ENCODE measurements at places on chromosomes 6 and 20. TPM values are rescaled to one million over a fixed set of nuclear protein-coding genes. Genes with fewer than 3 reads are reported as not detected.

- DNase-seq, result no peak
Measured at GRCh38 chr6:132412656-132413498, 11.6 kb upstream of the MOXD1 start.

- no peak for DNase-seq
Measured at GRCh38 chr6:155584006-155584405, 128.4 kb upstream of the NOX3 start.

DNA sequence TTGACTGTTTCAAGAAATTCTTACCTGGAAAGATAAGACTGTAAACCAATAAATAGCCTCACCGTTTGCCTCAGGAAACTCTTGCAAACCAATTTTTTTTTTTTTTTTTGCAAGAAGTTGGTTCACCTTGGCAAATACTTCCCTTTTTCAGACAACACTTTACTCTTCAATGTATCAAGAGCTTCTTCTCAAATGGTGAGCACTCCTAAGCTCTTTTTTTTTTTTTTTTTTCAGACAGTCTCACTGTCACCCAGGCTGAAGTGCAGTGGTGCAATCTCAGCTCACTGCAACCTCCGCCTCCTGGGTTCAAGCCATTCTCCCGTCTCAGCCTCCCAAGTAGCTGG is 22.7 kb upstream of the SNTA1 start:
- DNase-seq, result no peak

DNA sequence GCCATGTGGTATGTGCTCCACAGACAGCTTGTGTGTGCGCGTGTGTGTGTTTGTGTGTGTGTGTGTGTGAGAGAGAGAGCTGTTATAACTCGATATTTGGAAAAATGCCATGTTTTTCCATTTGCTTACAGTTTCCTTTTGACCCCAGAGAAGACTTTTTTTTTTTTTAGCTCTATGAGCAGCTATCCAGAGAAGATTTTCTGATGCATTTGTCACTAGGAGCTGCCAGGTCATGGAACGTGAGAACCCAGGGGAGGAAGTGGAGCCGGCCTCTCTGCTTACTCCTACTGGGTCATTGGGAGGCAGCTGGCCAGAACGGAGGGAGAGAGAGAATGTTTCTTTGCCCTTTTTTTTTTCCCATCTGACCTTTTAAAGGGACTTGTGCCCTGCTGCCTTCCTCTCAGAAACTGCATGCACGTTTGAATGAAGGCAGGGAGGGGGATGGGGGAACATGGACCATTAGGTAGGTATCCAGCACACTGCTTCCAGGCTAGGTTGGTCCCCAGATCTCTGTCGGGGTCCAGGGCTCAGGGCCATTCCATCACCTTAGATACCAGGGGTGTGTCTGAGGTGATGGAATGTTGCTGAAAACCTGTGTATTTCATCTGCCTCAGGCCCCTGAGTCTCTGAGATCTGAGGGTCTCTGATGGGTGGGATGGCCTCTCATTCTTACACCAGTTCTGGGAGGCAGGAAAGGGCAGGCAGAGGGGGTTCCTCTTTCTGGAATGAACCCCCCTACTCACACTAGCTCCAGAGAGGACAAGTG is 11.2 kb upstream of the MRPS18A start:
- DNase-seq, result no peak

DNA sequence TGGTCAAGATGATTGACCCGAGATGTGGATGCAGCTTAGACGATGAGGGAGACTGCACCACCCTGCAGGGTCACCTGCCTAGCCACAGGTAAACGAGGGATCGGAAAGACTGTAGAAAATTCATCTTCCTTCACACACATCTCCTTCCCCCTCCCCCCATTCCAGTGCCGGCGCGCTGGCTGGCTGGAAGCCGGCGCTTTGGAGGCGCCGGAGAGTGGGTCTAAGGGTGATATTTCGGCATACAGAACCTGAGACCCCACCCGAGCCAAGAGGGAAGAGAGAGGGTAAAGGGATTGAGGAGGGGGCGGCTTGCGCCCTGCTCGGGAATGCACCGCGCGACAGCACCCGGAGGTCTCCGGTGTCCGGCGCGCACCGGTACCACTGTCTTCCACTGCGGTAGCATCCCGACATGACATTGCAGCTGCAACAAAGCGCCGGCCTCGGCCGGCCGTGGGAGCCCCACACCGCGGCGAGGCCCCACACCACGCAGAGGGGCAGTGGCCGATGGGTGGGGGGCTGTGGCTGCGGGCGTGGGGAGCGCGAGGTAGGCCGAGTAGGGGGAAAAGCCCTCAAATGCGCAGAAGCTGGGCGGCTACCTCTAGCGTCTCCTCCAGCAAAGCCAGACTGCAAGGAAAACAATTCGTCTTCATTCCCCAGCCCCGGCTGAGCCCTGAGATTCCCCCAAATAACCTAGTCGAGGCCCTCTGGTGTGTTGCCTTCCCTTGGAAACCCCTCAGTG is 984 bp downstream of the TNFRSF21 start:
- DNase-seq, result peak; percentile 29

DNA sequence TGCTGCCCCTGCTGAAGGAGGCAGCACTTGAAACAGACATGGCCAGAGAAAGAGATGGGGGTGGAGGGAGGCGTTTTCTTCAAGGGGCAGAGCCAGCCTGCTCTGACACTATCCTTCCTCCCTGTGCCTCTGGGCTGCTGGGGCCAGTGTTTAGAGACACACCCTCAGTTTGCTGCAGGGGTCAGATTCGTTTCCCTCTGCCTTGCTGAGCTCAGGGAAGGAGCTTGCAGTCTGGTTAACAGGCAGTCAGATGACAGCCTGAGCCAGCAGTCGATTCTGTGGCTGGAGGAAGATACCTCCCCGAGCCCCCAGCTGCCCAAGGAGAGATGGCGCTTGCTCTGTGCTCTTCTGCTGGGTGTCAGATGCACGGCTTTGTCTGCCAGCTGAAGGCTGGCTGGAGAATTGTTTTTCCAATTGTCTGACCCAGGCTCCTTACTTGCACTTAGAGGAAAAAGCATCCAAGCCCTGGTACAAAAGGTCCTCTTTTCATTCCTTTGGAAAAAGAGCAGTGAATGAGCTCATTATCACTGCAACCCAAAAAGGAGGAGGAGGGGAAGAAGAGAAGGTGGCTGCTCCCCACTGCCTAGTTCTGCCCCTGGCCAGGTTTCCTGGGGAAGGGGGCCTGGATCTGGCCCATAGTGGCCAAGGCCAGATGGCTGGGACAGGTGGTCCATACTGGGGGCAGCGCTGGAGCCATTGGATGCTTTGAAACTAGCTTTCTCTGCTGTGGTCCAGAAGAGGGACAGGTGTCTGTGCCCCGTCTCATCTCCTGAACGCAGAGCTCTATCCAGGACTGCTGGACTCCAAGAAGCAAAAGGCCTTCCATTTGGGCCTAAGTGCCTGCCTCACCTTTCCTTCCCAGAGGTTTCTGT is 88.2 kb downstream of the TCP11 start:
- DNase-seq, result no peak

DNA sequence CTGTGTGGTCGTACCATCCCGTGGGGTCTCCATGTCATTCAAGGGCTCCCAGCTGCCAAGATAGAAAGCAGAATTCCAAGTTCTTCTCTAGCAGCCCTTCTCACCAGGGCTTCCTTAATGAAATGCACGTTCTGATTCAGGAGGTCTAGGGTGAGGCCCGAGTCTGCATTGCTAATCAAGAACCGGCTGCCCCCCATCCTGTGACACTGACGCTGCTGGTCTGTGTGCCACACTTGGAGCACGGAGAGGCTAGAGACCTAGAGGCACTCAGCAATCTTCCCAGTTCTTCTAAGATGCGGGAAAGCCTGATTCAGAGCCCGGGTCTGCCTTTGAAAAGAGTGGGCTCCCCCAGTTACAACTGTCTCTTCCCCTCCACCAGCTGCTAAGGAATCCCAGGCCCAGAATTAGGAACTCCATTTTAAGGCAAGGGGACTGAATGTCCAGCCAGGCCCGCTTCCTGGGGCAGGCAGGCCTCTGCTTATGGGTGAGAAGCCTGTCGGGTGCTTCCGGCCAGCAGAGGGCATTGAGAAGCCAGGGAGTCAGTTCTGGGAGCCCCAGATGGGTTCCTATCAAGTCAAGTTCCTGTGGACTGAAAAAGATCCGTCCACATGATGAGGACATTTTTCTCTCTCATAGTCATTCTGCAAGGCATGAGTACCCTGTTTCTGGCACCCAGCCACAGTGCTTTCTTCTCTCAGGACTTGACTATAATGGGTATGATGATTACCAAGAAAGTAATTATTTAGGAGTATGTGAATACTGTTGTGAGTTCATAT is 69.8 kb upstream of the RIN2 start:
- peak; percentile 89 for DNase-seq

DNA sequence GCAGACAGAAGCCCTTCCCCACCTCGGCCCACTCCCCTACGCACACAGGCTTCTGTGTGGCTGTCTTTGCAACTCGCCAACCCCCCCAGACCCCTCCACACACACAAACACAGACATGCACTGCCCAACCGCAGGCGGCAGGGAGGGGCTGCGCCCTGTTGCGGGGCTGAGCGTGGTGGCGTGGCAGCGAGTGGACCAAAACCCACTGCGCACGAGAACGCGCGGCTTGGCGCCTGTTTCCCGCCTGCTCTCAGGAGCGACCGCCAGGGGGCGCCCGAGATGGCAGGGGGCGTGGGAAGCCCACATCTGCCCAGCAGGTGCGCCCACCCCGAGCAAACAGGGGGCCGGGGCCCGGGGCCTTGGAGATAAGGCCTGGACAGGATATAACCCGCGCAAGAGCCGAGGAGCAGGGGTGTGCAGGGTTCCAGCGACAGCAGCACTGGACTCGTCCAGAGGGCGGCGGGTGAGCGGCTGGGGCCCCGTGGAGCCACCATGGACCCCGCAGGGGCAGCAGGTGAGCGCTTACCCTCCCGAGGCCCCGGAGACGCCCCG is at the start of gene RBPJL:
RBPJL (plus strand) TSS at position 410 of the 552 bp plus-strand sequence; CDS start at position 493, 83 bp downstream.
- DNase-seq, result no peak

DNA sequence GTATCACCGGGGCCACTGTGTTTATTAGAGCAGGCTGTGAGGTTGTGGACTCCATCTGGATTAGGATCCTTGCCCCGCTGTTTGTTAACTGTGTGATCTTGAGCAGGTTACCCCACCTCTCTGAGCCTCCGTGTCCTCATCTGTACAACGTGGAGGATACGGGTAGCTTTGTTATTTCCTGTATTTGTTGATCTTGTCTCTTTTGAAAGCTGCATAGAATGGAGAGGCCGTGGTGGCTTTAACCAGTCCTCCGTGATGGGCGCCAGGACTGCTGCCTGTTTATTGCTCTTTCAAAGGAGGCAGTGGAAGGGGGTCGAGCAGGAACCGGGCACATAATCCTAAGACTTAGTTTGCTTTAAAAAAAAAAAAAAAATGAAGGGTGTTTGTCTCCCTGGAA is 22.9 kb downstream of the BCAS4 start:
- DNase-seq, result no peak

DNA sequence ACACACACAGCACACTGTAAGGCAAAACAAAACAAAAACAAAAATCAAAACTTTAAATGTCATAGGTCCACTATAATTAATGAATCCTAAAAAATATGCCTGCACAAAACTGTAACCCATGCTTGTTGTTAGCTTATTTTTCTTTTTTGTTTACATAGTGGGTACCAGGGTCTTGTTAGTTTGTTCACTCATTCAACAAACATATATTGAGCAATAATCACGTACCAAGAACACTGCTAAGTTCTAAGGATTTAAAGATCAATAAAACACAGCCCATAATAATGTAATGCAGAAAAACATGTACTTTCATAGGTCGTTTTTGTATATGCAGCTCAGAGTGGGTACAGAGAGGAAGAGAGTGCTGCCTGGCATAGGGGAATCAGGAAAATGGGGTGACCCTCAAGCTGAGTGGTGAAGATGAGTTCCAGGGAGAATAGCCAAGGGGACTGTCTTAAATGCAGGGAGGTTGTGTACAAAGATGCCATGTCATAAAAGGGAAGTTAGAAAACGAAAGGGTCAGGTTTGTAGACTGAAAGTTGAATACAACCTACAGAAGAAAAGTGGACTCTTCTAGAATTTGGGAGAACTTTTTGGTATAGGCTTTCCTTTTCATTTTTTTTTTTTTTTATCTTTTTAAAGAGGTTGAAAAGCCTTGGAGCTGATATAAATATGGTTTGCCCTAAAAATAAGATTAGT is 113.3 kb upstream of the TBX18 start:
- DNase-seq, result no peak

DNA sequence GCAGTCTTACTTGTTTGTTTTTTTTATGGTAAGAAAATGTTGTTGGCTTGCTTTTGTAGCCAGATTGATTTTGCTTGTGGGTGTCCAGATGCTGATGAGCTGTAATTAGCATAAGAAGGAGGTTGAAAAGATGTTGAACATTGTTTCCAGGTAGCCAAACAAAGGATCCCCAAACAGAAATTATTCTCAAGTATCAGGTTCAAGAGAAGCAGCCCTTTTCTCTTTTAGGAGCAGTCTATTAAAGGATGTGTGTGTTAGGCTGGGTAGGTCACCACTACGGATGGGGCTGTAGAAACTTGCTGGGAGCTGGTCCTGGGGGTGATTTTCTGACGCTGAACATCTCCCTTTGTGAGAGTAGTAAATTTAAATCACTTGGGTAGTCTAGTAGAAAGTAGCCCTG is 86.9 kb upstream of the VSTM2L start:
- no peak for DNase-seq

DNA sequence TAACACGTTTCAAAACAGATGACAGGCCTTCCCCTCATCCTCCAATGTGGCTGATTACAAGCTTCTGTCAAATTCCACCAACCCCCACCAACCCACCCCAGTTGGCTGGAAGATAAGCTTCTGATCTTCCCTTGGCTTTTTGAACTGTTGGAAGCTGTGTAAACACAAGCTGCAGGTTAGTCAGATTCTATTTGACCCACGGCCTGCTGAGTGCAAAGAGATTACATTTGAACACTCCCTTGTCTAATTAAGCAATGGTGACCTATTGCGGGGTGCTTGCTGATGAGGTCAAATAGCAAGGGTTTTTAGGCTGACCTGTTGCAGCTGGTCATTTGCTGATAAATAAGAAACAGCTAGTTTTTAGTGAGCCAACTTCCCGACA is 379.7 kb downstream of the BMP2 start:
- DNase-seq, result no peak

DNA sequence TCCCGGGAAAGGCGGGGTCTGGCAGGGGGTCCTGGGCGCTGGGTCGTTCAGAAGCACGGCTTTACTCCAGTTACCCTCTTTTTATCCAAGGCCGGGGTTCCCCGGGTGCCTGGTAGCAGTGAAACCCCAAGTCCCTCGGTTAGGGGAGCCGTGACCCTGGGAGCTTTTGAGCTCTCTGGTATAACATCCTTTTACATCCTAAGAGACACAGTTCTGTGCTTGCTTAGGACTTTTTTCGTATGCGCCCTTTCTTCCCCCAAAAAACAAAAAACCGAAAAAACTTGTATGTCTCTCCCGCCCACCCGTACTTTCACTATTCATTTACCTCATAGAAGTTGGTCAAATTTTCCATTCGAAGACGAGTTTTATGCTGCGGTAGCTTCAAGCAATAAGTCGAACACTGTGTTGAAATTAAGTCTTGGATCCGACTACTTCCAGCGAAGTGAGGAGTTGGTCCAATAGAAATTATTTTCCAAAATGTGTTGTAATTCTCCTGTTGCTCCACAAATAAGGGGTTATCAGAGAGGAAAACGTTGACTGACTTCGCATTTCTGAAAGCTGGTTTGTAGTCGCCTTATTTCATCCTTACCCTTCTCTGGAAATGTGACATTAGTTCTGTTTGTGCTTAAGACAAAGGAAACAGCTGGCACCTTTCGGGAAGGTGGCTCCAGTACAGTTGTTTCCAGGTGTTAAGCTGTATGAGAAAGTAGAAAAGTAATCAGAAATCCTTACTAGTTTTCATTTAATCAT is 816 bp upstream of the MAN1A1 start:
- DNase-seq, result no peak

Gene HLA-DMA
- polyA plus RNA-seq, result 2.5 TPM

Gene WFDC8
- polyA plus RNA-seq, result not detected

Gene KHDC1L
- not detected for polyA plus RNA-seq

Gene FABP7
- polyA plus RNA-seq, result not detected

Gene ALDH8A1
- polyA plus RNA-seq, result 0.18 TPM

Gene ZBTB12
- 10.1 TPM for polyA plus RNA-seq

Gene DSP
- 14.1 TPM for polyA plus RNA-seq

Gene GSTA3
- not detected for polyA plus RNA-seq
